Heart right ventricle (tissue), 16 donors: ENCODE measurements at places on chromosomes 4 and X. TPM values are rescaled to one million over a fixed set of nuclear protein-coding genes. Genes with fewer than 3 reads are reported as not detected.

The FGFBP2 gene
- polyA plus RNA-seq: 0.96 TPM

The TKTL2 gene
- polyA plus RNA-seq: not detected

The ITGB1BP2 gene
- polyA plus RNA-seq: 45.9 TPM

The PRSS12 gene
- 0.03 TPM for polyA plus RNA-seq

The PRR27 gene
- not detected for polyA plus RNA-seq

The LAMTOR3 gene
- 29.4 TPM for polyA plus RNA-seq

The TBC1D9 gene
- 8.3 TPM for polyA plus RNA-seq

The USP11 gene
- polyA plus RNA-seq: 25.4 TPM

The VCX gene
- not detected for polyA plus RNA-seq

The COL25A1 gene
- polyA plus RNA-seq: 0.36 TPM

The STARD8 gene
- 4.7 TPM for polyA plus RNA-seq

The POU4F2 gene
- not detected for polyA plus RNA-seq

The CD40LG gene
- polyA plus RNA-seq: not detected

The NHS gene
- 0.95 TPM for polyA plus RNA-seq

The PCDH11X gene
- polyA plus RNA-seq: not detected

The CDX4 gene
- polyA plus RNA-seq: not detected

The VCX2 gene
- not detected for polyA plus RNA-seq

The CXCR3 gene
- polyA plus RNA-seq: 0.15 TPM

The SHISA3 gene
- 14.9 TPM for polyA plus RNA-seq

The SPATA18 gene
- polyA plus RNA-seq: 0.16 TPM

The CLCN4 gene
- 4.0 TPM for polyA plus RNA-seq

The SPACA5 gene
- not detected for polyA plus RNA-seq

The CTAG1B gene
- polyA plus RNA-seq: not detected

The SLC25A5 gene
- polyA plus RNA-seq: 482 TPM

The SYNPO2 gene
- polyA plus RNA-seq: 29.1 TPM

The GABRQ gene
- polyA plus RNA-seq: not detected

The TLR6 gene
- polyA plus RNA-seq: 0.22 TPM

The ASB9 gene
- polyA plus RNA-seq: 1.6 TPM

The CPZ gene
- 0.70 TPM for polyA plus RNA-seq

The EDA gene
- 2.3 TPM for polyA plus RNA-seq

The VBP1 gene
- polyA plus RNA-seq: 57.0 TPM

The ACE2 gene
- polyA plus RNA-seq: 15.3 TPM

The DRD5 gene
- not detected for polyA plus RNA-seq

The RPA4 gene
- polyA plus RNA-seq: 0.03 TPM
